ENCODE measurements at places on chromosomes 12 and 14.

DNA sequence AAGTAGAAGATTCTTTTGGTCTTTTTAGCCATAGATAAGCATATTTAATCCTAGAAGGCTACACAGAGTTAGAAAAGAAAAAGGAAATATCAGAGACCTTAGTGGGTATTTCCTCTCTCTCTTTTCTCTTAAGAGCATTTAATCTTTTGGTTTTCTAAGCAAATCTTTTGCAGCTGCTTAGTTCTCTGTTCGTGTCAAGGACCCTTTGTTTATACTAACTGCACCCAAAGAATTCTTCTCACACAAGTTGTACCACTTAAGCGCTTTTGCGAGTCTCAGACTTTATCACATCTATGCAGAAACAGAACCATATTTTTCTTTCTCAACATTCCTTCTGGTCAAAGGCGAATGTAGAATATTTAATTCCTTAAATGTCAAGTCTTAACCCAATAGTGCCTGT is 17.9 kb upstream of the NID2 start:
- no peak for DNase-seq

DNA sequence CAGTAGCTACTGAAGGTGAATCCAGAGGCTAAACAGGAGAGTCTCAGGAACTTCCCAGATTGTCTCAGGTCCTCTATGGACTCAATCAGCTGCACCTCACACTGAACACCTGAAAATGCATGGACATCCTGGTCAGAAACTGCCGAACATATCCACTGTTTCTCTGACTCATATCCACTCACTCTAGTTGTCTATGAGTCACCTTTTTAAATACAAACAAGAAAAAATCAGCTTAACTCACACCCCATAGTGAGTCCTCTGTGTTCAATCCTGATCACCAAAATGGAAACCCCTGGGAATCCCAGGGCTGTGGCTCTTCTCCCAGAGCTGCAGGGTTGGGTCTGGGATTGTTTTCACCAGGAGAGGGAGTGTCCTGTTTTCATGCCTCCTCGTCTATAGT is 556.7 kb downstream of the TMEM121 start:
- no peak for DNase-seq

GRCh38 chr14:23095196-23096108 is at the start of gene C14orf119:
Gene C14orf119 (plus strand): TSS chr14:23095505. CDS start chr14:23097659, 2,154 bp downstream.
- DNase-seq, result no peak

- DNase-seq, result no peak
Observed at GRCh38 chr14:61476105-61476753, 154.8 kb downstream of the PRKCH start.

DNA sequence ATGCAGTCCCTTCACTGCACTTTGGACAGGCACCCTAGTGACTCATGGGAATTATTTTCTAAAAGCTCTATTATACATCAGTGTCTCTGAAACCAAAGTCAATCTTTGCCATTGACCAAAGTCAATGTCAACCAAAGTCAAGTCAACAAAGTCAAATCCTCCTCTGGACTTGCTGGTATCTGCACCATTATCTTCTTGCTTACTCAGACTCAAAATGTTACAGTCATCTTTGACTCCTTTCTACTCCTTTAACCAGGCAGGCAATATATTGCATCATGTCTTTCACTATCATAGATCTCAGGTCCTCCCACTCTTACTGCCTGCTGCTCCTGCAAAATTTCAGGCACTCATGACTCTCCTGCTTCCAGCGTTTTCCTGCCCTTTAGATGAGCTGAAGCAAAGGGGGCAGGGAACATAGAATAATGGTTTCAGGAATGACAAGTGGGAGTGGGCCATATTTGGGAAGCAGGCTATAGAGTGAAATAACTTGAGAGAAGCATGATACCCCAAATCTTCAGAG is 39.2 kb downstream of the IGF1 start:
- DNase-seq, result no peak

- DNase-seq, result no peak
Observed at GRCh38 chr14:94517641-94518257, 8.5 kb upstream of the SERPINA12 start.

DNA sequence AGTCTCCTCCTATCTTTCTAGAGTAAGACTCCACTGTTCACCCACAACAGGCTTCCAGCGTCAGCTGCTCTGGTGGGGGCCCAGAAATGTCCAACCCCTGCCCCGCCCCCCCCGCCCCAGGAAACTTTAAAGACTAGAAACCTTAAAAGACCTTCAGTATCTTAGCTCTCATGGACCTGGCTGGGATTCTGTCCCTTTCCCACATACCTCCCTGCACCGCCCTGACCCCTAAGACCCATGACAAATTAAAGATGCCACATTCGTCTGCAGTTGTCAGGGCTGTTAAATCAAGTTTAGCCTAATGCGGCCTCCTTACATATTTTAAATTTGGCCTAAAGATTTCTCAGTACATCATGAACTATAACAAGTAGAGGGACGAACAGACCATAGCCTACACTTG is 10.0 kb upstream of the SERPINA10 start:
- no peak for DNase-seq

DNA sequence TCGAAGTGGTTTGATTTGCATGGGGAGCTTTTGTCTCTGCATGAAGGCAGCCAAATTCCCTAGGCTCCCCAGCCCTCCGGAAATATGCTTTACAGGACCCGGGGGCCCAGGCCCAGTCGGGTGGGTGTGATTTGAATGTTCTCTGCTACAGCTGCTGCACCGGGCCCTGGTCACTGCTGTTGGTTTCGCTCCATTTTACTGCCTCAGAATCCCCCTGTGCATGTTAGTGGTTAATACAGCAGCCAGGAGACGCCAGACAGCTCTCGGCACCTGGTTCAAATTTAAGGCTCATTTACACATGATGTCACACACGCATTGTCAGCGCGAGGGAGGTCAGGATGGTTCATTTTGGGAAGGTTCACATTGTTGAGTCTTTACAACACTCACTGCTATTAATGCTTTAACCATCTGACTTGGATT is 99.6 kb downstream of the SLC38A6 start:
- no peak for DNase-seq

GRCh38 chr14:86847140-86847539 is 1145.8 kb downstream of the GALC start:
- DNase-seq, result no peak

DNA sequence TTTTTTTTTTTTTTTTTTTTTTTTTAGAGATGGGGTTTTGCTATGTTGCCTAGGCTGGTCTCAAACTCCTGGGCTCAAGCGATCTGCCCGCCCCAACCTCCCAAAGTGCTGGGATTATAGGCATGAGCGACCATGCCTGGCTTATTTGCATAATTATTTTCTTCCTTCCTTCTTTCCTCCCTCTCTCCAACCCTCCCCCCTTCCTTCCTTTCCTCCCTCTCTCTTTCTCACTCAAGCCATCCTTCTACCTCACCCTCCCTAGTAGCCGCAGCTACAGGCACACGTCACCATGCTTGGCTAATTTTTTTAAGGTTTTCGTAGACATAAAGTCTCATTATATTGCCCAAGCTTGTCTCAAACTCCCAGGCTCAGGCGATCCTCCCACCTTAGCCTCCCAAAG is 83.8 kb downstream of the PEBP1 start:
- DNase-seq, result no peak

- no peak for DNase-seq
Observed at GRCh38 chr14:58628406-58628805, 9.4 kb upstream of the DACT1 start.

DNA sequence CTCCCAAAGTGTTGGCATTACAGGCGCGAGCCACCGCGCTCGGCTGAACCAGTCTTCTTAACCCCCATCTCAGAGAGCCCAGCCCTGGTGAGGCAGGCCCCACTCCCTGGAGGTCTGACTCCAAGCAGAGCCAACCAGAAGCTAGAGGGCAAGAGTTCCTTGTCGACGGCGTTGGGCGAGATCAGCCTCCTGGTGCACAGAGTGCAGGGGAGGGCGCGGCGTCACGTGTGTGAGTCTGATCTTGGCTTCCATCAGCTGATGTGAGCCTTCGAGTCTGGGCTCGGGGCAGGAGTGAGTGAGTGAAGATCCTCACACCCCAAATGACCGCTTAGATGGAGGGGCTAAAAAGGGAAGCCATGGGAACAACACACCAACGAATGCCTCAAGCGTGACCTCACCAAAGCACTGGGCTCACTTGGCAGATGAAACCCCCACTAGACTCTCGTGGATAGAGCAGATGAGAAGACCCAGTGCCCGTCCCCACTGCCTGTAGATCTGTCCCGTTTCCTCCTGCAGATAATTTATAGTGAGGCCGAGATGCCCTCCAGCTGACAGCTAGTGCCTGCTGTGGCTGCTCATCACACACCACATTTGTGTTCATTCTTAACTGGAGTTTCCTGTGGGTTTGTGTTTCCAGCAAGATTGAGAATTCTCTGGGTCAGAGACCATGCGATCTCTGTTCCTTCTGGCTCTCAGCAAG is 28.6 kb upstream of the ADGRD1 start:
- DNase-seq, result no peak

DNA sequence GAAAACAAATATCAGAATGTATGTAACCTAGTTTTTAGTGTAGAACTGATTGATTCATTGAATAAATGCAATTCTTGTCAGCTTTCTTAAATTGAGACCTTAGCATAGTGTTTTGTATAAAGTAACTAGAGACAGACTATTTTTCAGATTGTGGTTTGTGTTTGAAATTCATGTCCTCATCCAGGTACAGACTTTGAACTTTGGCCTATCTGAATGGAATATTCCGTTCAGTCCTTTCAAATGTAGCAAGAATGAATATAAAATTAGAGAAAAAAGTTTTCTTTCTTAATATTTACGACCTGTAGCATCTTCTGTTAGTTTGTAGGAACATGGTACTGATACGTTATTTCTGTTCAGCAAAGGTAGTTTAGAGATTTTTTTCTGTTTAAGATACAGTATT is 378.4 kb upstream of the RGS6 start:
- DNase-seq, result no peak

DNA sequence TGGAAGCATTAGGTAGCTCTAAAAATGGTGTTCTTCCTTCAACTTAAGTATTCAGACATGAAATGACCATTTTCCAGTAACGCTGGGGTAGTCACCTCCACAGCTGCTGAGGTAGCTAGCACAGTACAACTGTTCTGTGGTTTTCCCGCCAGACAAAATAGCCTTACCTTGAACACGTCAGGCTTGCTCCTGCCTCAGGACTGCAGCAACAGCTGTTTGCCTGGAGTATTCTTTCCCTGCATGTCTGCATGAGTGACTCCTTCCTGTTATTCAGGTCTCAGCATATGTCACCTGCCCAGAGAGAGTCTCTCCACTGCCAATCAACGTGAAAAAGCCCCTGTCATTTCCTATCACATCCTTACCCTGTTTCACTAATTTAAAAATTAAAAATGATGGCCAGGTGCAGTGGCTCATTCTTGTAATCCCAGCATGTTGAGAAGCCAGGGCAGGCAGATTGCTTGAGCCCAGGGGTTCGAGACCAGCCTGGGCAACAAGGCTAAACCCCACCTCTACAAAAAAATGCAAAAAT is 37.9 kb downstream of the WDR89 start:
- DNase-seq, result no peak

DNA sequence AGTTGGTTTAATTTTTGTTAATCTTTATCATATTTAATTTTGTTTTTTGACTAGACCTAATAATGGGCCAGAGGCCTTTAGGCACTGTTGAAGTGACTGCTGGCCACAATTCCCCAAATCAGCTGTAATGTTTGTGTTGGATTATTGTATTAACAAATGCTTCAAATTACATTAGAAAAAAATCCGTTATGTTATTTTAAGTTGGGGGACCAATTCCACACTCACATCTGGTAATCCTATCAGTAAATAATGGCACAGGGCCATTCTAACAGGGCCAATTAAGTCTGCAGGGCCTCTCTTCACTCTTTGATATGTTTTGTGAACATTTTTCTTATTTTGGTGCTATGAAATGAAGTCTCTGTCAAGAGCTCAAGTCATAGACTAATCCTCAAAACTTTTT is 39.6 kb downstream of the CHST11 start:
- no peak for DNase-seq

- no peak for DNase-seq
Observed at GRCh38 chr12:64824500-64825142, at the start of gene TBC1D30. Gene TBC1D30 (plus strand): TSS chr12:64824647. CDS start chr12:64824880, 233 bp downstream.

GRCh38 chr12:123905319-123905925 is 67.2 kb downstream of the CCDC92 start:
- peak; percentile 41 for DNase-seq

- no peak for DNase-seq
Observed at GRCh38 chr12:52644078-52644415, 8.0 kb downstream of the KRT2 start.

- DNase-seq, result no peak
Observed at GRCh38 chr12:19196959-19197630, 67.6 kb downstream of the PLEKHA5 start.

- no peak for DNase-seq
Observed at GRCh38 chr12:1872001-1872400, 46.5 kb downstream of the CACNA2D4 start.

DNA sequence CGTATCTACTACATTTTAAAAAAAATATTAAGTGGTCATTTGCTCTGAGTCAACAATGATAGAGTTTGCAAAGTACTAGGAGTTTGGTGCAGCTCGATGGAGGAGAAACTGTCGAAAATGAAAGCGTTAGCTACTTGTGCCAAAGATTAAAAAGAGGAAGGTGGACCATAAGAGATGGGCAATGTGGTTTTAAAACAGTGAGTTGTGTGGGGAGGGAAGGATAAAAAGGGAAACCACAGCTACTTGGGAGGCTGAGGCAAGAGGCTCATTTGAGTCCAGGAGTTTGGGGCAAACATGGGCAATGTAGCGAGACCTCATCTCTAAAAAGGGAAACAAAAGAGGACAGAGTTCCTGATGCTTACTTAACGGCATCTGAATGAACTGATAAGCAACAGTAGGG is 18.2 kb upstream of the STRAP start:
- no peak for DNase-seq

DNA sequence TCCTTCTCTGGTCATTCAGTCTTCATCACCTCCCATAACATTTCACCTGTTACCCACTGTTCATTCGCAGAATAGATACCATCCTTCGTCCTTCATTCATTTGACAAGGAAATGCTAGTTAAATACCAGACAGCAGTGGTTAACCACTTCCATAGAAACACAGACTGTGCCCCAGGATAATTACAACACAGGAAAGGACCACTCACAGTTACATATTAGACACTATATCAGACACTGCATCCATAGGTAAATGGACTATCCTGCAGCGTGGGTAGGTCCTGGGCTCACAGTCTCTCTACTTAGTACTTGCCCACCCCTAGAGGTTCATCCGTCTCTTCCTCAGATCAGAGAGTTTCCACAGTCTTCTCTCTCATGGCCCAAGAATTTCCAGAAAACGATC is 1044.6 kb downstream of the VRK1 start:
- no peak for DNase-seq

All from DMS 273 treated with DMSO at 0.1 percent for 48 hours (cell line).